ENCODE measurements at places on chromosomes 12 and 14. TPM values are rescaled to one million over a fixed set of nuclear protein-coding genes. Genes with fewer than 3 reads are reported as not detected.
A peak's percentile ranks its signal among the peaks of the same experiment; 100 is the strongest.

DNA sequence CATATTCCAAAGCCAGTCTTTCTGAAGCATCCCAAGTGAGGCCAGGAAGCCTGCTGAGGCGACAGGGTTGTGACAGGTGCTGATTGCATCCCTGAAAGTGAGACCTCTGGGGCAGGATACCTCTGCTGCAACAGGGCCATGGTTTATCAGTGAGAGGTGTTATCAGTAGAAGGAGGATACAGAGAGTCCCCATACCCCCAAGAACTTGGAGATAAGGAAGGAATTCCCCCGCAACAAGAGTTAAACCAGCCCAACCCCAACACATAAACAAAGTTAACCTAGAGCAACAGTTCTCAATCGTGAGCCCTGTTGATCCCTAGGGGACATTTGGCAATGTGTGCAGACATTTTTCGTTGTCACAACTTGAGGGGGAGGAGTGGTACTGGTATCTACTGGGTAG lies 233.1 kb upstream of the NOS1 start:
- no peaks in the 10 kb centered on the region for H3K27me3 ChIP-seq
- no peak overlapping the region for H3K4me3 ChIP-seq
- H3K27ac ChIP-seq, result no peak overlapping the region
- no peaks in the 10 kb centered on the region for H3K36me3 ChIP-seq
- no peak for DNase-seq

- no peaks in the 10 kb centered on the region for H3K36me3 ChIP-seq
- H3K4me3 ChIP-seq, result no peak overlapping the region
- no peak overlapping the region for H3K27ac ChIP-seq
- H3K4me1 ChIP-seq, result no peaks in the 10 kb centered on the region
Observed at GRCh38 chr12:20264608-20265114, 103.7 kb upstream of the PDE3A start.

- H3K4me3 ChIP-seq, result peak overlapping the region; percentile 69
- DNase-seq, result no peak
Observed at GRCh38 chr12:63843254-63843720, 1.2 kb upstream of the SRGAP1 start.

Gene SMCO2
- not detected for total RNA-seq

DNA sequence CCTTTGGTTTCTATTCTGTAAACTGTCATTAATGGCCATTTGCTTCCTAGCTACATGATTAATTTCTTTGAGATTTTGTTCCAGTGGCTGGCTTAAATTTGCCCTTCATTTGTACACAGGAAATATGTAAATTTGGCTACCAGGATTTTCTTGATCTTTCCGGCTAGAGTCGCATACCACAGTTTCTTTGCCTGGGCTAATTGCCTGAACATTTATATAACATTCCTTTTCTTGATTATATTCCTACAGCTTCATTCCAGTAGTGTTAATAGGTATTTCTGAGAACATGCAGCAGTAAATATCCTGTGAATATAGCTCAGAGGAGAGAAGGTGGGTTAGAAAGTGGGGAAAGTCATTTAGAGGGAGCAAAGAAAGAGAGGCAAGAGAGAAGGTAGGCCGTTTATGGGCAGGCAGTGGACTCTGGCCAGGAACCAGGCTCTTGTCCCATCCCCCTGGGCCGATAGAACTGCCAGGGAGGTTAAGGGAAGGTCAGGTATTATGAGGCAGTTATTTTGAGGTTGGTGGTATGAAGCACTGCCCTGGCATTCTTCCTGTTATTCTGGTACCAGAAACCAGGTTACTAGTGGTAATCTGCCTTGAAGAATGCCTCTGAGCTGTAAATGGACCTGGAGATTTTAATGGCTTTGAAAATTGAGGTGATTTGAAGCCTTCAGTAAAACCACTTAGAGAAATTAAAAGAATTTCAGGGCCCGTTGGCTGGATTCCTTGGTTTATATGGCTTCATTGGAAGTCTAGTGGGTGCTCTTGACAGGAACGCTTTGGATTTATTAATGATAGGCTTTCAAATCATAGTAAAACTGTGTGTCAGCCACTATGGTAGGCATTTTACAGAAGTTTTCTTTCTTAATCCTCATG lies 4.4 kb downstream of the RNF10 start:
- DNase-seq, result no peak
- H3K27me3 ChIP-seq, result no peaks in the 10 kb centered on the region
- peaks cover 23% of the 10 kb centered on the region for H3K4me1 ChIP-seq
- H3K4me3 ChIP-seq, result no peak overlapping the region

DNA sequence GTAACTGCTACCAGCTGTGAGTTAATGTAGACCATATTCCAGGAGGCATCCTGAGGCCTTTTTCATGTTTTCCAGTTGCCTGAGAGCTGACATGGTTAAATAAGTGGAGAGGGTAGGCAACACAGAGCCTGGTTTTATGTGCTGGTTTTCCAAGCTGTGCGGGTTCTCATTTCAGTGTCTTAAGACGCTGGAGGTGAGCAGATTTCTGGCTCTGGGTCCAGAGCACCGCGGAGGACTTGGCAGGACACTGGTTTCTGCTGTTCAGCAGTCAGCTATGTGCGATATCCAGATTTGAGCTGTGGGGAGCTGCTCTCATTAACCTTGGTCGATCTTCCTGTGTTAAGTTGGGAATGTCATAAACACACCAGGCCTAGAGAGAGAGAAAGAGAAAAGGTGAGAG lies 680.8 kb downstream of the BCL11B start:
- H3K4me1 ChIP-seq, result no peaks in the 10 kb centered on the region
- H3K36me3 ChIP-seq, result no peaks in the 10 kb centered on the region
- H3K27ac ChIP-seq, result no peak overlapping the region
- no peak for DNase-seq
- no peaks in the 10 kb centered on the region for H3K27me3 ChIP-seq

DNA sequence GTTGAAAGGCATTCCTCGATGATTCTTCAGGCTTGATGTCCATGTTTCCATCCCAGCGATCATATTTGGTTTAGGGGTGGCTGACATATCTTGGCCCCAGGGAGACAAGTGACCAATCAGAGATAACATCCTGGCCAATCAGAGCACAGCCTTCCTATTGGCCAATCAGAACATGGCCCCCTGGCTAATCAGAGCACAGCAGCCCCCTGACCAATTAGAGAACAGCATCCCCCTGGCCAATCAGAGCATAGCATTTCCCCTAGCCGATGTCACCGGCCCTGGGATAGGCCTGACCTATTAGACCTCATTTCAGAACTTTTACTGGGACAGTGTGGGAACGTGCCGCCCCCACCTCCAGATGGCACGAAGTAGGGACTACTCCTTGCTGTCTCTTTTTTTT lies 182.2 kb downstream of the AACS start:
- H3K4me3 ChIP-seq, result no peak overlapping the region
- no peak overlapping the region for H3K27ac ChIP-seq
- H3K36me3 ChIP-seq, result no peaks in the 10 kb centered on the region
- no peak for DNase-seq
- H3K4me1 ChIP-seq, result no peaks in the 10 kb centered on the region
- H3K27me3 ChIP-seq, result no peaks in the 10 kb centered on the region

DNA sequence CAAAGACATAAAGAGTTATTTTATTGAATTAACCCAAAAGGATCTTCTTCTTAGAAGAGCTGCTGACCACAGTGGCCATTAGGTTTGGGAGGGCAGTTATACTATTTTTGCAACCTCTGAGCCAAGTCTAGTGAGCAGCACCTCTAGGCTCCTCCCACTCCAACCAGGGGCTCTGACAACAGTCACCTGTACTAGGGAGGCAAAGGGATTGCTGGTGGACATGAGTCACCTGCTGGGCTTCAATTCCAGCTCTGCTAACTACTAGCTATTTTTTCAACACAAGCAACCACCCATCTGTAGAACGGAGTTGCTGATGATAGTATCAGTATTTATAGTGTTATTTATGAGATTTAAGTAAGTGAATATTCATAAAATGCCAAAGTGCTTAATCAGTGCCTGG lies 166.0 kb downstream of the KLHL28 start:
- H3K36me3 ChIP-seq, result no peaks in the 10 kb centered on the region
- H3K27me3 ChIP-seq, result no peaks in the 10 kb centered on the region
- DNase-seq, result no peak
- no peak overlapping the region for H3K27ac ChIP-seq

Gene RARG
- 27.8 TPM for total RNA-seq
